ENCODE measurements at places on chromosomes 11 and 22.

DNA sequence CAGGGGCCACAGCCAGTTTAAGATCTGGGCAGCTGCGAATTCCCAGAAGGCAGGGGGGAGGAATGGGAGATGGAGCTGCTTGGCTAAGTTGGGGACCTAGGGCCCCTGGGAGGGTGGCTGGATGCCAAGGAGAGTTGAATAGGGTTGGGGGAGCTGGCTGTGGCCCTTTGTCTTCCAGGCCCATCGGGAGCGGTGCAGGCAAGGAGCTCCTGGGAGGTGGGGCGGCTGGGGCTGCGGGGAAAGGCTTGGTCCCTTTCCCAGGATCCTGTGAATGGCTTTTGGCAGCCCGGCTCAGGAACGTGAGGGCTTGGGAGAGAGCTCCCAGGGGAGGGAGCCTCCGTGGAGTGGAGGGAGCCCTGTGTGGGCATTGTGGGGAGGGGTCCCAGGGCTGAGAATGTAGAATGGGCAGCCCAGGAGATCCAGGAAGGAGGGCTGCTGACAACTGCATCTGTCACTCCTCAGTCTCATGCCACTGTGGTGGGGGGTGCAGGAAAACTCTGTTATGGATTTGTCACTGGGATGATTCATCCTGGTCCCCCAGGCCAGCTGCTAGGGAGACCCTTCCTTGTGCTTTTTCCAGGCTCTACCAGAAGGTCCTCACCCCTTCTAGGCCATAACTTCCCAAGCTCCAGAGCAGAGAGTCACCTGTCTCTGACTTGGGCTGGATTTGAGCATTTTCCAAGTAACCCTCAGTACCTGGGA, 6.0 kb downstream of the FREY1 start:
- DNase-seq, result no peak

- DNase-seq, result no peak
Observed at GRCh38 chr22:47295226-47295901, 532.9 kb downstream of the TBC1D22A start.

DNA sequence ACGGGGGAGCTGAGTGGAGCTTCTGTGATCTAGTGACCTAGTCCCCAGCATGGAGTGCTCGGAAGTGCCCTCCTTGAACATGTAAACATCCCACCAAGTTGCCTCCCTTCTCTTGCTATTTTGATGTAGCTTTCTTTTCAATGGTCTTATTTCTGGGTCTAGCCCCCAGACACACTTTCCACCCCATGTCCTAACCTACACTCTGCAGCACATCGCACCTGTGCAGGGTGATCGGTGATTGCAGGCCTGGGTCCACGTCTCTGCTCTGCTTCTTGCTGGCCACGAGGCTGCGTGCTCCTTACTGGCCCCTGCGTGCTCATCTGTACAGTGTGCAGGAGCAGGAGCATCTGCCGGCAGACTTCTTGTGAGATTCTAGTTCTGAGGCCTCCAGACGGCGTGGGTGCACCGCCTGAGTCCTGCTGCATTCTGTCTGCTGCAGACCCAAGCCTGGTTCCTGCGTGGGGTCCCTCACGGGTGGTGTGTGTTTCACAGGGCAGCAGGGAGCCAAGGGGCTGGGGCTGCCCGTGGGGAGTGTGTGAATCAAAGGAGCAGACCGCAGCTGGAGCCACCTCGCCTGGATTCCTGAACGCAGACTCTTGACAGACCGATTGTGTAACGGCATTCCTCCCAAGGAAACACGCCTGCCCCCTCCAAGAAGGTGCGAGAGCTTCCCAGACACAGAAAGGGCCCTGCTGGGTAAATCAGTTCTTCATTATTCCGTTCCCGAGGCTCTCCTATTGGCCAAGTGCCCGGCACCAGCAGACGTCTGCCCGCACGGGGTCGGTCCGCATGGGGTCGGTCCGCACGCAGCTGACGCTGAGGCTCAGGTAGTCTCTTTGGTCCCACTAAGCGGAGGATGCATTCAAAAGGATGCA, 44.4 kb upstream of the MYEOV start:
- DNase-seq, result no peak

- no peak for DNase-seq
Observed at GRCh38 chr11:114187173-114187572, 109.0 kb upstream of the NNMT start.

DNA sequence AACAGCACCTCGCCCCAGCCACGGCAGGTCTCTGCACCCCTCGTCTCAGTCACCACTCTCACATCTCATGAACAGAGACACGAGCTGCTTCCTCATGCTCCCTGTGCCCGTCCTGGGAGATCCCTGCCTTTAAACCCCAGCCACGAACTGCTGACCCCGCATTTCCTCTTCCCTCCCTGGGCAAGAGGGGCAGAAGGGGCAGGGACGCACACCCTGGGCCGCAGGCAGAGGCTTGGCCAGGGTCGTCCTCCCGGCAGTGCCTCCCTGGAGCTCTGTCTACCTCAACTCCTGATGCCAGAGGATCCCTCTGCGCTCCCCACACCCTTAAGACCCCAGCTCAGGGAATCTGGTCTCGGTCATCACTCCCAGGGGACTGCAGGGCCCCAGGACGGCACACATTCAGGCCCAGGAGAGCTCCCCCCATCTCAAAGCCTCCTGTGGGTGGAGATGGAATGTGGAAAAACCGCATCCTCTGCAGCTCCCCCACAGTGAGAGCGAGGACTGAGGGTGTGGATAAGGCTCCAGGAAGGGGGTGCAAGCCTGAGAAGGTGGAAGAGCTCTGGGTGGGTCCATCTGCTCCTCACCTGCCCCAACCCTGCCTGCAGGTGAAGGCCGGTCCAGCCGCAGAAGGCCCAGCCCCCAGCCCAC, 1.2 kb downstream of the BID start:
- DNase-seq, result no peak

DNA sequence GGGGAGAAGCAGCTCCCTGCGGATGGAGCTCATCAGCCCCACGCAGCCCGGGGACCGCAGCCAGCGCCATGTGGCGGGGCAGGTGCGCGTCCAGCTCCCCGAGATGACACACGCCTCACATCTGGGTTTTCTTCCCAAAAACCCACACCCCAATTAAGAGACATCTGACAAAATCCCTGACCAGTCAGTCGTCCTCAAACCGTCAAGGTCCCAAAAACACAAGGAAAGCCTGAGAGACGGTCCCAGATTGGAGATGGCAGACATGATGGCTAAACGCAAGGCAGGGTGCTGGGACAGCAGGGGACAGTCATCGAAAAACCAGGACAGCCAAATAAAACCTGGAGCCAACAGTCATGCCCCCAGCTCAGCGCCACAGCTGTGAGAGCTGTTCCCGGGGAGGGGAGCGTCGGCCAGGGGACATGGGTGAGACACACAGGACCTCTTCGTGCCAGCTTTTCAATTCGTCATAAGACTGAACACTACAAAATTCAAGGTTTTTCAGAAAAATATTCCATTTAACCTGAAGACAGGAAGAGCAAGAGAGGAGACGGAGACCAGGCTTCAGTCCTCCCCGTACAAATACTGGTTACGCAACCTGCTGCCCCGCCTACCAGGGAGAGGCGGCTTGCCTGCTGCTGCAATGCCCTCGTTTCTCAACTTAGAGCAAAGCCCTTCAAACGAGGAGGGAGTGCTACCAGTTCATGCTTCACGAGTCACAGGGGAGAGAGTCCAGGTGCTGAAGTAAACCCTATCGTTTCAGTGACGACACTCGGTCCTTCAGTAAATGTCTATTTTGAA, 10.5 kb downstream of the TOLLIP start:
- no peak for DNase-seq

GRCh38 chr22:22011964-22012363, 29.4 kb upstream of the TOP3B start:
- no peak for DNase-seq

GRCh38 chr11:75022759-75023396, 34.1 kb downstream of the NEU3 start:
- peak; percentile 66 for DNase-seq

GRCh38 chr11:65471447-65471891, 27.4 kb upstream of the MALAT1 start:
- DNase-seq, result no peak

DNA sequence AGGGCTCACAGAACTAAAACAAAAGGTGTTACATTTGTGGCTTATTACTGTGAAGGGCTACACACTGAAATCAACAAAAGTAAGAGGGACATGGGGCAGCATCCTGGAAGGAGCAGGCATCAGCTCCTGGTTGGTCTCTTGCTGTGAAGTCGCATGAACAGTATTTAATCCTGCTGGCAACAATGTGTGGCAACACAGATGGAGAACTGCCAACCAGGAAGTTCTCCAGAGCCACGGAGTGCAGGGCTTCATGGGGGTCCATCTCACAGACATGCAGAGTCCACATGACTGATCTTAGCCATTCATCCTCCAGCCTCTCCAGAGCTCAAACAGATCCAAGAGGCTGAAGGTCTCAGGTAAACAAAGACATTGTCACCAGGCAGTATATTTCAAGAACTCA, 32.8 kb upstream of the FGF3 start:
- no peak for DNase-seq

DNA sequence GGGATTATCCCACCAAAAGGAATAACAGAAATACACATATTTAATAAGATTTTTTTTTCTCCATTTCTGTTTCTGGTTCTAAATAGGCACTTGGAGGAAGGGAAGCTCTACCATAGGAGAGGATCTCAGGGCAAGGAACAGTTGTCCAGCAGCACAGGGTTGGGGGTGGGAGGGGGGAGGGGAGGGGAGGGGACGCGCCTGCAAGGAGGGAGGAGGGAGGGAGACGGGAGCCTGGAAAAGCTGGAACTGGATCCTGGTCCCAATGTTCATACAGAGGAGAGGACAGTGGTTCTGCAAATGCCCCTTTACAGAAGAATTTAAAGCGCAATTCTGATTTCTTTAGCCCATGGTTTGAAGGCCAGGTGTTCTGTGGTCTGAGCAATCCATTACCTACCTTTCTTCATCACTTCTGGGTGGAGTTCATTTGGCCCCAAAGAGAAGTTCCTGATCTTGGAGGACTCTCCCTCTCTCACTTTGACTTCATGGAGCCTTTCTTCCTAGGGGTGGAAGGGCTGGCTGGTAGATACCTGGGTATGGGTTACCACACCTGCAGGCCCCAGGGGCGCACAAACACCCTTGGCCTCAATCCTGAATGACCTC, 348.9 kb upstream of the NCAM1 start:
- DNase-seq, result no peak

DNA sequence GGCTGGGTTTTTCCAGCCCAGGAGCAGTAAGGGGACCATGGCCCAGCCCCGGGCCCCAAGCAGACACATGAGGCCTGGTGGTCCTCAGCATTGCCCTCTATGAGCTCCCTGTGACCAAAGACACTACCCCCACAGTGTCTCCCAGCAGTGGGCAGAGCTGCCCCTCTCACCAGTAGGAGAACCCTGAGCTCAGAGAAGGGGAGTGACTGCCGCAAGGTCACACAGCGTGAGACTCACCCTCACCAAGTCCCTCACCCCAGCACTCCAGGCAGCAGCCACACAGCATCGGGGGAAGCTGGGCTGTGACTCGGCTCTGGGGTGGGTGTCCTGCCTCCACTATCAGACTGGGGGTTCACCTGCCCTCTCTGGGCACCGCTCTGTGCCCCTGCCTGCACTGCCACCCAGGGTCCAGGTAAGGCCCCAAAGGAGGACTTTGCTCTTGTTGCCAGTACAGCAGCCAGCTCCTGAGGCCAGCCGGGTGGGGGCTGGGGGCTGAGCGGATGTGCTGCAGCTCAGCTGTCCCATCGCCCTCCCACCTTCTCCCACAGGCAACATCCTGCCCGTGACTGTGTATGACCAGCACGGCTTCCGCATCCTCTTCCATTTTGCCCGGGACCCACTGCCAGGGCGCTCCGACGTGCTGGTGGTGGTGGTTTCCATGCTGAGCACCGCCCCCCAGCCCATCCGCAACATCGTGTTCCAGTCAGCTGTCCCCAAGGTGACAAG, 7.9 kb upstream of the SH3BP1 start:
- DNase-seq, result no peak

DNA sequence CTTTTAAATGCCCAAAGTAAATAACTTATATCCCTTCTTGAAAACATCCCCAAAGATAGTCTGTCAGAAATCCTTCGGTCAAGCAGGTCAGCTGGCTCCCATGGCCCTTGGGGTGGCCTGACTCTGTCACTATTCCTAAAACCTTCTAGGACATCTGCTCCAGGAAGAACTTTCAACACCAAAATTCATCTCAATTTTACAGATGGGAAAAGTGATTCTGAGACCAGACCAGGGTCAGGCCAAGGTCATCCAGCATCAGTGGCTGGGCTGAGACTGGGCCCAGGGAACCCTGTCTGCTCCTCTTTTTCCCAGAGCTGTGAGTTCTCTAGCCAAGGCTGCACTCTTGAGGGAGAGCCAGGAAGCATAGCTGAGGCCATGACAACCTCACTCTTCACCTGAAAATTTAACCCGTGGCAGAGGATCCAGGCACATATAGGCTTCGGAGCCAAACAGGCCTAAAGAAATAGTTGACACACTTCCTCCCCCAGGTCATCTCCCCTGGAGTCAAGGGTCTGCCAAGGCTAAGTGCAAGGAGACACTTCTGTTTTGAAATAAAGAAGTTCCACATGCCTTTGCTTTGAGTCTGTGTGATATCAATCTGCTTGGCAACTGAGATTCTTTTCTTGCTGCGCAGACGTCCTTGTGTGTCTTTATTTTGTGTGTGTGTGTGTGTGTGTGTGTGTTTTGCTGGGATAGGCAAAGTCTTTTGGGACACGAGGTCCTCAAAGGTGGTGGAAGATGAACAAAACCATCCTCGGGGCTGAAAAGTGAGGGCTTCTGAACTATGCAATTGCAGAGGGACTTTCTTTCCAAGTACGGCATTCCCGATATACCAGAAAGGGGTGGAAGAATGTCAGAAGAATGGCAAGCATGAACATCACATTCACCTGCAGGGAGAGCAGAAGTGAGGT, 16.8 kb upstream of the PRG2 start:
- no peak for DNase-seq

GRCh38 chr11:11978792-11979487, 29.5 kb downstream of the DKK3 start:
- no peak for DNase-seq

GRCh38 chr11:133705074-133705648, 140.2 kb downstream of the SPATA19 start:
- no peak for DNase-seq

DNA sequence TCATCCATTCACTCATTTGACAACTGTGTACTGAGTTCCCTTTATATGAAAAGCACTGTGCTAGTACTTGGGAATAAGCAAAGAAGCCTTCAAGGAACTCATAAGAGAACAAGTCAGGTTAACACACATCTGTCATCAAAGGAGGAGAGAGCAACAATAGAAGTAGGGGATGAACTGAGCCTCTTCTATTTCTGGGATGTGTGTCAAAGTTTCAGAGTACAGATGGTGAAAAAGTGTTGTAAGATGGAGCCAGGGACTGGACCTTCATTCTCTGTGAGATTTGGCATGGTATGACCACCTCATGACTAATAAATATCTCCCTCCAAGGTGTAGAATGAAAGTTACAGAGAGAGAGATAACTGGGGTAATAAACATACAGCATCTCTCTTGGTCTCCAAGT, 349.8 kb upstream of the PLET1 start:
- DNase-seq, result no peak

- DNase-seq, result no peak
Observed at GRCh38 chr11:77109236-77110019, 6.8 kb downstream of the OMP start.

Measured in T-helper 9 cell (primary cell).